ENCODE measurements at places on chromosomes 12 and 14.

- no peak overlapping the region for H3K27ac ChIP-seq
- H3K4me1 ChIP-seq: peaks cover 13% of the 10 kb centered on the region
- H3K4me3 ChIP-seq: peak overlapping the region; percentile 61
- peaks cover 20% of the 10 kb centered on the region for H3K27me3 ChIP-seq
- H3K36me3 ChIP-seq: no peaks in the 10 kb centered on the region
- no peak for DNase-seq
Measured at GRCh38 chr14:50560931-50561285, 963 bp downstream of the ATL1 start.

- H3K4me1 ChIP-seq: peaks cover 8% of the 10 kb centered on the region
- DNase-seq: no peak
- H3K4me3 ChIP-seq: no peak within 1 kb of the TSS
- no peak within 1 kb of the TSS for H3K27ac ChIP-seq
- H3K27me3 ChIP-seq: peaks cover 38% of the 10 kb centered on the region
Measured at GRCh38 chr12:15322164-15323061, at the start of gene PTPRO. Gene PTPRO, plus strand, starts transcription at chr12:15322508.

GRCh38 chr14:61098721-61099120, 117.7 kb downstream of the SLC38A6 start:
- DNase-seq: no peak
- H3K4me1 ChIP-seq: peaks cover under 1% of the 10 kb centered on the region
- H3K27ac ChIP-seq: no peak overlapping the region
- H3K36me3 ChIP-seq: no peaks in the 10 kb centered on the region

DNA sequence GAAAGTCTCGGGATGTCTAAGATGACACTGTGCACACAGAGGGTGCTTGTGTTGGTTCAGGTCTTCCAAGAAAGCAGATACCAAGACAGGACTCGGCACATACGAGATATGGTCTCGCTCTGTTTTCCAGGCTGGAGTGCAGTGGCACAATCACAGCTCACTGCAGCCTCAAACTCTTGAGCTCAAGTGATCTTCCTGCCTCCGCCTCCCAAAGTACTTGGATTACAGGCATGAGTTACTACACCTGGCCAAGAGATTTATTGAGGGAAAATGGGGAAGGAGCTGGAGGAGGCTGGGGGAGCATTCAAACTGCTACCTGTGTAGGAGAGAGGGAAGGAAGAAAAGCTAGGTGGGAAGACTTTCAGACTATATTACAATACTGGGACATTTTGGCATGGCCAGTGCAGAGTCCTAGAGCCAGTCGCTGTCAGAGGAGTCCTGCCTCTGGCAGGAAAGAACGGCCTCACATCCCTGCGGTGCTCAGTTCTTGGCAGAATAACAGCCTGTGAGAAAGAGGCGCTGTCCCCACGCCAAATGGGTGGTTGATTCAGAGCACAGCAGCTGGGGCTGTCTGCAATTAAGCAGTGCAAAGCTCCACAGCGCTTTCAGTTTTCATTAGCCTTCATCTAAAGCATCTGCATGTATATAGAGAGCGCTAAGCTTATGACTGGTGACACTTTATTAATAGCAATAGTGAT, 18.3 kb downstream of the SLC17A8 start:
- no peak for DNase-seq
- H3K4me3 ChIP-seq: no peak overlapping the region
- H3K27me3 ChIP-seq: no peaks in the 10 kb centered on the region
- no peak overlapping the region for H3K27ac ChIP-seq
- H3K4me1 ChIP-seq: no peaks in the 10 kb centered on the region

Measured in CD4-positive, alpha-beta T cell (primary cell).